Cardiac fibroblast (primary cell): ENCODE measurements at places on chromosomes 6 and 20.

GRCh38 chr20:31861385-31862156 is 8.8 kb downstream of the DUSP15 start:
- no peak for DNase-seq

- DNase-seq: no peak
Observed at GRCh38 chr20:32649697-32650400, 23.9 kb downstream of the C20orf203 start.

DNA sequence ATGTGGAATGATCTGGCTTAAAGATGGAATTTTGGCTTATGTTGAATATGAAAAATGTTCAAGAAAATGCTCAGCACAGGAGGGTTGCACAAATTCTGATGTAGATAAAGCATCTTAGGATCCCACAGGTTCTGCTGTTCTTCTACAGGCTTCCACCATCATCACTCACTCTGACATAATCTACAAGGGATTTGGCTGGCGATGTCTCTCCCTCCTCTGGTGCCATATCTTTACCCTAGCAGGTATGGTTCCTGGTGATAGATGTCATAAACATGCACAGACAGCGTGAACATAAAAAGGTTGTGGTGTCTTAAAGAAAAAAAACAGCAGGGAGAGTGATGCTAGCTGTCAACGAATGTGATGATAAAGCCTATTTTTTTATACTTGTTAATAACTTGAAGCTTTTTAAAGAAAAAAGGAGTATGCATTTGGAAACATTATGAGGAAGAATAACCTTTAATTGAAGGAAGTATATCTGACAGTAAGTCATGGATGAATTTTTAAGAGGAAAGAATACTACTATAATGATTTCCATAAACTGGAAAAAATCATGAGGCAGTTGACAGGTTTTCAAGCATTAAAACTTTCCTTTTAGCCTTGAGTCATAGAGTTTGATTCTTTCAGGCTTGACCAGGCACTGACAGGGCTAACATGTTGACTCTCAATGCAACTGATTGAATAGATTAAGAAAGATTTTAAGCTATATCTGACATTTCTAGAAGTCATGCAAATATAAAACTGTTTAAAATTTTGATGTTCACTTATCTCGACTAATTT is 50.1 kb downstream of the OGFRL1 start:
- DNase-seq: no peak

GRCh38 chr6:116136933-116137340 is 11.0 kb upstream of the COL10A1 start:
- peak; percentile 13 for DNase-seq

- no peak for DNase-seq
Observed at GRCh38 chr6:29388533-29388932, 6.9 kb upstream of the OR12D2 start.

DNA sequence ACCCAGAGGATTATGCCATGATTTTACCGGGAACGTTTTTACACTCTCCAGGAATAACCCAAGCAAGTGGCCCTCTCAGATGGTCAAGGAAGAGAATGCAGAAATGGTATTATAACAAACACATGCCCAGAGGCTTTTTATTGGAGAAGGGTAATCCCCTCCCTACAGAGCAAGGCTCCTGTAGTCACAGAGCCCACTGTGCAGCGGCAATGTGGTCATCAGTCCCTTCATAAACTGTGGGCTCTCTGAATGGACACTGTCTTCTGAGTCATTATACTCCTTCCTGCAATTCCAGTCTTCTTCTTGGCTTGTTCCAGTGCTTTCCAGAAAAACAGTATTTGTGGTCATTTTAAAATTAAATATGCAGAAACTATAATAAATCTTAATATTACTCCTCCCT is 74.7 kb downstream of the LAMA4 start:
- DNase-seq: no peak
